ENCODE measurements at places on chromosomes 16 and 17.
A peak's percentile ranks its signal among the peaks of the same experiment; 100 is the strongest.

GRCh38 chr17:29693751-29694150, 71.0 kb upstream of the CORO6 start:
- H3K27me3 ChIP-seq, result no peaks in the 10 kb centered on the region
- no peak for DNase-seq
- H3K4me1 ChIP-seq, result no peaks in the 10 kb centered on the region
- H3K4me3 ChIP-seq, result no peak overlapping the region
- H3K36me3 ChIP-seq, result no peaks in the 10 kb centered on the region

DNA sequence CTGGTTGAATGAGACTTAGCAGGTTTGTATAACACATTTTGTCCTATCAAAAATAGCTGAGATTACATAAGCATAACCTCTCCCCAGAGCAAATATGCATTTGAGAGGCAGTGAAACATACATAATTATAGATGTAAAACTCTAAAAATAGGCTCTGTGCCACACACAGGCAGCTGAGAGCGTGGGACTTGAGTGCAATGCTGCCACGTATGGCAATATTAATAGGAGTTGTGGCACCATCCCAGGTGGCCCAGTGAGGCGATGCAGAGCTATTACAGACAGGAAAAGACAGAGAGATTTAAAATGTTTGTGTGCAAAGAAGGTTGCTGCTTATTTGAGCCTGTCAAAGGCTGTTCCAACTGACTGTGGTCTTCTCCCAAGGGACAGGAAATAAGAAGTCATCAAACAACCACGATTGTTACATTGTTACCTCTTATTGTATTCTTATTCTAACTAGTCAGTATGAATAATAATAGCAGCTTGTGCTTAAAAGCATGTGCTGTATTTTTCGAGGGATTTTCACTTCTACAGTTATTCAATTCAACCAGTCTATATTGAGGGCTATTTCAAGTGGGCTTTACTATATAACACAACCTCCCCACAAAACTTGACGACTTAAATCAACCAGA, 116.5 kb downstream of the SALL1 start:
- no peaks in the 10 kb centered on the region for H3K27me3 ChIP-seq
- H3K4me1 ChIP-seq, result peaks cover 30% of the 10 kb centered on the region
- no peaks in the 10 kb centered on the region for H3K36me3 ChIP-seq
- no peak overlapping the region for H3K4me3 ChIP-seq
- no peak overlapping the region for H3K27ac ChIP-seq

- peak; percentile 60 for DNase-seq
- H3K4me3 ChIP-seq, result peak overlapping the region; percentile 93
- no peaks in the 10 kb centered on the region for H3K4me1 ChIP-seq
These were observed 474 bp downstream of the CLN3 start for GRCh38 chr16:28491230-28491969.

GRCh38 chr16:23306199-23307100, 4.3 kb downstream of the SCNN1B start:
- 0 out of 2 replicates have a peak, but pooled peaks cover 5% of the 10 kb centered on the region for H3K36me3 ChIP-seq
- H3K27me3 ChIP-seq, result peaks cover 29% of the 10 kb centered on the region
- H3K4me1 ChIP-seq, result peaks cover 10% of the 10 kb centered on the region
- DNase-seq, result no peak
- H3K4me3 ChIP-seq, result no peak overlapping the region

DNA sequence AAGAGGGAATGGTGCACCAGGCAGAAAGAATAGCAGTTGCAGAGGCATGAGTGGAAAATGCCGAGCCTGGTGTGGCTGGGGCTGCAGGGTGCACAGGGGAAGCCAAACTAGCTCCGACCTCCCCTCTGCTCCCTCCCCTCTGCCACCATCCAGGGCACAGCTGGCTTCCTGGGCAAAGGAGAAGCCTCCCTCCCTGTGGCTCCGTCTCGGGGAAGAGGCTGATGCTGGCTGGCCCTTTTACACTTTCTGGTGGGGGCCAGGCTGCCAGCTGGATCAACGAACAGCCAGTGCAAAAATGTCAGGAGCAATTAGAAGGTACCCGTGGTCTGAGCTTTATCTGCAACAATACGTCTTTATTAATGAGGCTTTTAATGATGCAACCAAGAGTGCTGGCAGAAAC, 37.1 kb upstream of the KCNJ12 start:
- H3K27ac ChIP-seq, result no peak overlapping the region
- DNase-seq, result no peak
- no peaks in the 10 kb centered on the region for H3K36me3 ChIP-seq
- no peaks in the 10 kb centered on the region for H3K4me1 ChIP-seq
- H3K4me3 ChIP-seq, result no peak overlapping the region

GRCh38 chr17:36144014-36144413, 32.4 kb downstream of the TBC1D3B start:
- H3K27me3 ChIP-seq, result no peaks in the 10 kb centered on the region
- no peak overlapping the region for H3K4me3 ChIP-seq
- DNase-seq, result no peak
- H3K27ac ChIP-seq, result no peak overlapping the region

GRCh38 chr16:87996962-87997880, 46.0 kb downstream of the BANP start:
- no peaks in the 10 kb centered on the region for H3K4me1 ChIP-seq
- no peak for DNase-seq
- peak overlapping the region; percentile 41 for H3K27ac ChIP-seq
- peaks cover 16% of the 10 kb centered on the region for H3K36me3 ChIP-seq
- H3K4me3 ChIP-seq, result no peak overlapping the region
- H3K27me3 ChIP-seq, result no peaks in the 10 kb centered on the region

GRCh38 chr16:14564861-14565687, 65.0 kb downstream of the PARN start:
- H3K4me1 ChIP-seq, result peaks cover 16% of the 10 kb centered on the region
- H3K4me3 ChIP-seq, result no peak overlapping the region
- no peaks in the 10 kb centered on the region for H3K36me3 ChIP-seq
- no peak for DNase-seq

GRCh38 chr16:12900599-12901203, 697 bp upstream of the SHISA9 start:
- no peaks in the 10 kb centered on the region for H3K36me3 ChIP-seq
- H3K4me1 ChIP-seq, result peaks cover 48% of the 10 kb centered on the region
- H3K27ac ChIP-seq, result 0 out of 2 replicates have a peak overlapping the region, but pooled peaks have one; percentile 38

DNA sequence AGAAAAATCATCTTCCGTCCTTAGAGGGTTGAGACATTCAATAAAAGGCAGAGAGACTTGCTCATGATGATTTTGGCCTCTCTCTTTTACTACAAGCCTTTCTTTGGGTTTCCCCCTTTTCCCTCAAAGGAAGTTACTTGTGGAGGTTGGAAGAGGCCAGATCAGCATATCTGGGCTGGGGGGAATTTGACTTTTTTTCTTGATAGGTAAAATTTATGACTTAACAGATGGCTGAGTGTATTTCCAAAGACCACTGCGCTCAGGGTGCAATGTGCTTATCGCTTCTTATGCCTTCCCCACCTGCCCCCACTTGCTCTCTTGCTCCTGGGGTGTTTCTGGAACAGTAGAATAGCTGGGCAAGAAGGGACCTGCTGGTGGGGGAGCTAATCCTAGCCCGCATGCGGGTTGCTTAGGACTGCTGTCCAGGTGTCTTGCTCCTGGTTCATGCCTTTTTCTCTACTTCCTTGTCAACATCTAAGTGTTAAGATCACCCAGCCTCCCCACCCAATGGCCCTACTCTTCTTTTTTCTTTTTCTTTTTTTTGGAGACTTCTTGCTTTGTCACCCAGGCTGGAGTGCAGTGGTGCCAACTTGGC, 131.9 kb downstream of the MSI2 start:
- no peak overlapping the region for H3K4me3 ChIP-seq
- H3K27ac ChIP-seq, result peak overlapping the region; percentile 13
- H3K27me3 ChIP-seq, result no peaks in the 10 kb centered on the region
- H3K4me1 ChIP-seq, result peaks cover 41% of the 10 kb centered on the region

DNA sequence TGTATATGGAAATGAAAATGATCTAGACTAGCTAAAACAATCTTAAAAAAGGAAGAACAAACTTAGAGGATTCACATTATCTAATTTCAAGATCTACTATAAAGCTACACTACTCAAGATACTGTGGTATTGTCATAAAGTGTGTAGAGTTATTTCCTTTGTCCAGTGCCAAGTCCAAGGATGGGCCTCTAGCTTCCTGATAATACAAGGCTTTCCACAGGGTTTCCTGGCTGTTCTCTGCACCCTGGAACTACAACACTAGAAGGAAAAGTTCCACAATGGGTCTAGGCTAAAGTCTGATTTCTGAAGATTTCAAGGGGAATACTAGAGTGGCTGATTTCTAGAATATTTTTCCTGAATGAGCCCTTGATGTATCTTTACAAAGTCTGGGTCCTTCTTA, 34.2 kb downstream of the TBC1D3B start:
- H3K4me1 ChIP-seq, result no peaks in the 10 kb centered on the region
- no peak overlapping the region for H3K4me3 ChIP-seq
- no peak for DNase-seq
- H3K27ac ChIP-seq, result no peak overlapping the region

DNA sequence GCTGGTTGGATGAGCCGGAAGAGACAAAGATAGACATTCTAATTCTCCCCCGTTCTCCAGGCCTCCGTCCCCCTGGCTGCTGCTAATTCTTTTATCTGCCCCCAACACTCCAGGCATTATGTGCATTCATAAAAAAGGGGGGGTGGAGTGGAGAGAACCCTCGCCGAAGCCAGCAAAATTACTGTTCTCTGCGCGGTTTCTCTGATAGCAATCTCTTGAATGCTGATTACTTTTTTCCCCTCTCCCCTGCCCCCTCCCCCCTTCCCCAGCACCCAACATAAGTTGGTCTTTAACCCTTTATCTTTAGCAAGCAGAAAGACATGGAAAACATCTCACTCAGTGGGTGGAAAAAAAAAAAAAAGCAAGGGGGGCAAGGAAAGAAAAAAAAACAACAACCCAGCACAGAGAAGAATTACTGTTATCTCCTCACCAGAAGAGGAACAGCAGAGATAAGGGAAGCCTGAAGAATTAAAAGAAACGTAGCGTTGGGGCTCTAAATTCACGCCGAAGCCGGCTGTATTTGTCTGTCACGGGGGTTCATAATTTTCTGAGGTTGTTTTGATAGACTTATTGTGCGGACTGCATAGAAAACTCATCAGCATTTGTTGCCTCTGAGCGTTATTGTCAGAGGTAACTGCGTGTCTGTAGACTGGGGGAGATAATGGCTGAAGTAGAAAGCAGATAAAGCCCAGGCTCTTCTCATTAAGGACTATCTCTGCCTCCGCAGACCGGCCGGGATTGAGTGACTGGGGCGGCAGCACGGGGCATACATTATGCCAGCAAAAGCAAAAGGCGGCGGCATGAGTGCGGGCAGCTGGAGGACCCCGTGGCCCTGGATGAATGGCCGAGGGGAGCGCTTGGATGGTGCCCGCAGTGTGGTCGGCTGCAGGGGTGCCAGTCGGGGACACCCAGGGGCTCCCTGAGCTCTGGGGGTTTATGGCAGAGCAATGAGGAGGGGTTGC, 126.9 kb downstream of the MRM1 start:
- no peaks in the 10 kb centered on the region for H3K36me3 ChIP-seq
- H3K4me3 ChIP-seq, result no peak overlapping the region
- H3K27me3 ChIP-seq, result peaks cover 15% of the 10 kb centered on the region

GRCh38 chr16:88432753-88433152, 20.3 kb upstream of the ZFPM1 start:
- H3K4me1 ChIP-seq, result no peaks in the 10 kb centered on the region
- peaks cover 18% of the 10 kb centered on the region for H3K27me3 ChIP-seq
- no peak overlapping the region for H3K4me3 ChIP-seq

- H3K27me3 ChIP-seq, result peaks cover 4% of the 10 kb centered on the region
- no peak for DNase-seq
- H3K4me1 ChIP-seq, result no peaks in the 10 kb centered on the region
- no peak within 1 kb of the TSS for H3K27ac ChIP-seq
These were observed at the start of gene TM4SF5 for GRCh38 chr17:4771519-4772234. Gene TM4SF5, plus strand, starts transcription at chr17:4771886. Its CDS starts 37 bp downstream, at chr17:4771923.

GRCh38 chr17:81794509-81794908, 9.4 kb upstream of the GCGR start:
- H3K27me3 ChIP-seq, result peaks cover 5% of the 10 kb centered on the region
- H3K4me3 ChIP-seq, result no peak overlapping the region
- DNase-seq, result no peak

DNA sequence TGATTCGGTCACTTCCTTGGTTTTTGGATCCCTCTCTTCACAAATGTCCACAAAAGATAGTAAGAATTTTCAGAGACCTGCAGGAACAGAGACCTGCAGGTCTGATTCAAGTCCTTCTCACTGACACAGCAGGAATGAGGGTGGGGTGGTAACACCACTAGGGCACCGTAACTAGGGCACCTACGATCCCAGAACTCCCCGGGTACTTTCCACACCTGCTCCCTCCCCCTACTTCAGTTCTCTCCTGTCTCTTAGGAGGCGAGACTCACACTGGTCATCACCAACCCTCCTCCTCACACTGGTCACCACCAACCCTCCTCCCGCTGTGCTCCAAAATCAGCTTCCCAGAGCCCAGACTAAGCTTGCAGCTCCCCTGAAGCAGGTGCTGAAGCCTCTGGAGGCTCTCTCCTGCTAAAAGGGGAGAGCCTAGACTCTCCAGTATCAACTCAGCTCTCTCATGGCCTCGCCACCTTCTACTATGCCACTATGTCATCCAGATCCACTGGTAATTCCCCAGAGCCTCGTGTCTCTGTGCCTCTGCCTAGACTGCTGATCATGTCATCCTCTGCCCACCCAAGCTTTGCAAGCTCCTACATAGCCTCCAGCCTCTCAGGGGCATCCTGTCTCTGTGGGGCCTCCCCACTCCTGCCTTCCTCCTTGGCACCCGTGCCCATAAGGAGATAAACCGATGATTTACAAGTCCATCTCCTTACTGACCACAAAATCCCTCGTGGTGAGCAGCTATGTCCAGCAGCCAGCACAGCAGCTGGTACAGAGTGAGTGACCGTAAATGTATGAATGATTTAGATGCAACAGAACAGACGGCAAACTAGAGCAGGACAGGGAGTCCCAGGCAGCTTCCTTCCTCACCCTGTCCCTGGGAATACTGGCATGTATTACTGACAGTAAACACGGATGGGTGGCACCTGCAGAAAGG, 63.4 kb upstream of the GSG1L start:
- peaks cover 60% of the 10 kb centered on the region for H3K36me3 ChIP-seq
- peak overlapping the region; percentile 46 for H3K27ac ChIP-seq
- DNase-seq, result no peak
- H3K4me3 ChIP-seq, result no peak overlapping the region

DNA sequence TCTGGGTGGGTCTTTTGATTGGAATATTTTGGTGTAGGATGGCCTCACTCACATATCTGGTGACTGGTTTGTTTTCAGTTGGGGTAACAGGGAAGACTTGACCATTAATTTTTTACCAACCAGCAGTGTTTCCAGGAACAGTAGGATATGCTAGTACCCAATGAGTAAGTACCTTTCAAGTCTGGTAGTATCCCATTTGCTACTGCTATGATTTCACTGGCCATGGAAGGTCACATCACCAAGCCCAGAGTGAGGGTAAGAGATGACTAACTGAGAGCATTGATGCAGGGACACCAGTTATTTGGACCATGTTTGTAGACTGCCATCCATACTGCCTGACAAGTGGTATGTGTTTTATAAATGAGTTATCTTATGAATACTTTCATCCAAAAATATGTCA, 277.7 kb downstream of the MAP2K6 start:
- no peak overlapping the region for H3K4me3 ChIP-seq
- no peaks in the 10 kb centered on the region for H3K27me3 ChIP-seq
- peaks cover 7% of the 10 kb centered on the region for H3K36me3 ChIP-seq
- H3K27ac ChIP-seq, result no peak overlapping the region
- peaks cover 4% of the 10 kb centered on the region for H3K4me1 ChIP-seq

- H3K27me3 ChIP-seq, result no peaks in the 10 kb centered on the region
- DNase-seq, result no peak
- peaks cover 5% of the 10 kb centered on the region for H3K4me1 ChIP-seq
- no peak overlapping the region for H3K27ac ChIP-seq
- no peak overlapping the region for H3K4me3 ChIP-seq
- H3K36me3 ChIP-seq, result no peaks in the 10 kb centered on the region
These were observed 7.0 kb upstream of the ANKRD40CL start for GRCh38 chr17:50774225-50774803.

GRCh38 chr17:62064791-62065563, at the start of gene MED13:
Gene MED13, minus strand, starts transcription at chr17:62065278. Its CDS starts 73 bp downstream, at chr17:62065205.
- H3K27me3 ChIP-seq, result no peaks in the 10 kb centered on the region
- peak within 1 kb of the TSS; percentile 98 for H3K27ac ChIP-seq

Data from WTC11 (cell line).